GM12891 (cell line): ENCODE measurements at places on chromosomes 16 and 17.

- no peak for DNase-seq
Observed at GRCh38 chr16:83817022-83817421, 9.2 kb downstream of the HSBP1 start.

GRCh38 chr17:65279456-65279855 is 142.3 kb downstream of the RGS9 start:
- no peak for DNase-seq

- no peak for DNase-seq
Observed at GRCh38 chr16:86199182-86199581, 300.2 kb downstream of the IRF8 start.

GRCh38 chr17:80750263-80750662 is 205.6 kb downstream of the RPTOR start:
- DNase-seq, result no peak
